AML-193 (cell line): ENCODE measurements at places on chromosomes 7 and 10.

DNA sequence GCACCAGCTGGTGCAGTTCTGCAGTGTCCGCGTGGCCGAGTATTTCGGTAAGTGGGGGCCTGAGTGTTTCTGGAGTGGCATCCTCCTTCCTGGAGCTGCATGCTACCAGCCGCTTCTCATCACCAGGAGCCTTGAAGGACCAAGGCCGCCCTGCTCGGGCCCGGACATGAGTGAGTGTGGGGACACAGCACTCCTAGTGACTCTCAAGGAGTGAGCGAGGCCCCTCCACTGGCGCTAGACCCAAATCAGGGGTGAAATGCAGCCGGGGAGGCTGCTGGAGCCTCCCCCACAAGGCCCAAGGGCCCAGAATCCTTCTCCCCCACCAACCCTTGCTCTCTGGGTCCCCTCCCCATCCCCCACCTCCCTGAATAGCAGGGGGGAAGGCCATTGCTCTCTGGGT, 48.0 kb downstream of the CAMK2B start:
- DNase-seq, result no peak

DNA sequence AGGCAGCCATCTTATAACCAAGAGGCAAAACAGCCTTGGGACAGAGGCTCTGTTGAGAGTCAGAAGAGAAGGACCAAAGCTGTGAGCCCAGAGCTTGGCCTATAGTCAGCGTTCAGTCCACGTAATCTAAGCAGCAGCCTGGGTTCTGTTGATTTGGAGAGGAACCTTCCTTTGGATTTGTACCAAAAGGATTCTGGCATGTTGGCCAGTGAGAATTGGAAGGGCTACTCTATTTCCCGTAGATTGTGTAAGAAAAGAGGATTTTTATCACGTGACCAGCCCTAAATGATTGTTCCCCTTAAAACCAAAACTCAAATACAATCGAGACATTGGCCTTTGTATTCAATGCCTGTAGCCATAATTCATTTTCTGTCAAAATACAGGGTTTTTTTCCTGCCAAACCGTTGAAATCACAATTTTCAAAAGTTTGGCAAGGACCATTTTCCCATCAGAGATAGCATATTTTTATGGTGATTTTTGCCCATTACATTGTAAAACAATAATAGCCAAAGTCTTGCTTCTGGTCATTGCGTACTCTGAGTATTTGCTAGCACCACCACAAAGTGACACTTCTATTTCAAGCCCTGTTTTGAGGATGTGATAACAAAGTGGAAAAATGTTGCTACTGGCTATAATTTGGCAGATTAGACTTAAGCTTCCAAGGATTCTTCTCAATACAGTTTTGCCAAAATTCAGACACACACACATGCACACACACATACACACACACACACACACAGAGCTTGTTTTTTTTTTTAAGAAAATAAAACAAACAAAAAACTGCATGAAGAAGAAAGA, 23.1 kb upstream of the BMPER start:
- no peak for DNase-seq

- no peak for DNase-seq
Measured at GRCh38 chr7:139889186-139889871, 60.3 kb downstream of the TBXAS1 start.

GRCh38 chr7:80089366-80089765, 45.3 kb upstream of the GNAI1 start:
- no peak for DNase-seq

- no peak for DNase-seq
Measured at GRCh38 chr7:31099451-31100444, 47.6 kb downstream of the ADCYAP1R1 start.

DNA sequence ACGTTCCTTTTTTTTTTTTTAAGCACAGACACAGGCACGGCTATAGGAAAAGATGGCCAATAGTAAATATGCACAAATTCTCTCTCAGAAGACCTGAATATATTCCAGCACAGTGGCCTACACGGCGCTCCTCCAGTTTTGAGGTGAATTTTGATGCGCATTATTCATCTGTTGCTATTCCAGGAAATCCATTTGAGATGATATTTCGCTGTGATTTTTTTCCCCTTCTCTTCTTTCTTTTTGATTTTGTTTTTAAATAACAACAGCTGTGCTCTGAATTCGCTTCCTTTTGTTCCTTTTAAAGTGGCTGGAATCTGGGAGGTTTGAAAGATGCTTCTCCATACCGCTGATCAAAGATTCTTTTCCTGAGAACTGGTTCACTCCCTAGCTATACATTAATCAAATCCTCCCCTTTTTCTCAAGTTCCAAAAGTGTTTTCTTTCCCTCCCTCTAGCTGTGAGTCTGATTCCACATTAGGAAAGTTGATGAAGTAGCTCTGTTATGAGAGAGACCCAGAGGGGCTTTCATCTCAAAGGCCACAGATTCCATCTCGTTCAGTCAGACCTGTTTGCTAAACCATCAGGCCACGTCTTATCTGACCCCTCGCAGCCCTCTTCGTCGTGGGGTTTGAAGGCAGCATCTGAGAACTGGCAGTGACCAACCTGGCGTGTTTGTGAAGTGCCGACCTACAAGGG, 602.7 kb upstream of the NRP1 start:
- no peak for DNase-seq

- DNase-seq, result no peak
Measured at GRCh38 chr7:158735935-158736334, 31.3 kb upstream of the NCAPG2 start.

DNA sequence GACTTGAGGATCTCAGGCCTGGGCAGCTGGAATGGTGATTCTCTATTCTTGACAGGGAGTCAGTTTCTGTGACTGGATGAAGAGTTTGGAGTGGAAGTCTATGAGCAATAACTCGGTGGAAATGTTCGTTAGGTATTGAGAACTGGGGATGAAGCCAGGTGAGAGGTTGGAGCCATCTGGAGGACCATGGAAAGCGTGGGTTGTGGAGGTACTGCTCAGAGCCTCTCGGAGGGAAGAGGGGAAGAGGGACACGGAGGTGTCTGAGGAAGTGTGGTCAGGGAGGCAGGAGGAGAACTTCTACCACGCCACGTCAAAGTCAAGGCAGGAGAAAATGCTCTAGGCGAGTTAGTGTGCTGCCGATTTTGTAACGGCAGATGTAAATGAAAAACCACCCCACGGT, 430.7 kb downstream of the DPP6 start:
- no peak for DNase-seq

- no peak for DNase-seq
Measured at GRCh38 chr10:116017405-116017804, 255.6 kb downstream of the GFRA1 start.

DNA sequence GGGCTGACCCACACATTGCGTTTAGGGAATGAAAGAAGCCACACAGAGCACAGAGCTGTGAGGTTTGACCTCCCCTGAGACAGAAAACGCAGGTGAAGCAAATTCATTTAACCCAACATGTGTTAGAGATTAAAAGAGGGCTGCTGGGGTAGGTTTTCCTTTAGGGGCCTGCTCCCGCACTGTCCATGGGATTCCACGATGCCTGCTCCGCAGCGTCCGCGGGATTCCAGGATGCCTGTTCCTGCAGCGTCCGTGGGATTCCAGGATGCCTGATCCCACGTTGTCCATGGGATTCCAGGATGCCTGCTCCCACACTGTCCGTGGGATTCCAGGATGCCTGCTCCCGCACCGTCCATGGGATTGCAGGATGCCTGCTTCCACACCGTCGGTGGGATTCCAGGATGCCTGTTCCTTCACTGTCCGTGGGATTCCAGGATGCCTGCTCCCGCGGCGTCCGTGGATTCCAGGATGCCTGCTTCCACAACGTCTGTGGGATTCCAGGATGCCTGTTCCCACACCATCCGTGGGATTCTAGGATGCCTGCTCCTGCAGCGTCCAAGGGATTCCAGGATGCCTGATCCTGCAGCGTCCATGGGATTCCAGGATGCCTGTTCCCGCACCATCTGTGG, 78.7 kb downstream of the VIPR2 start:
- no peak for DNase-seq

DNA sequence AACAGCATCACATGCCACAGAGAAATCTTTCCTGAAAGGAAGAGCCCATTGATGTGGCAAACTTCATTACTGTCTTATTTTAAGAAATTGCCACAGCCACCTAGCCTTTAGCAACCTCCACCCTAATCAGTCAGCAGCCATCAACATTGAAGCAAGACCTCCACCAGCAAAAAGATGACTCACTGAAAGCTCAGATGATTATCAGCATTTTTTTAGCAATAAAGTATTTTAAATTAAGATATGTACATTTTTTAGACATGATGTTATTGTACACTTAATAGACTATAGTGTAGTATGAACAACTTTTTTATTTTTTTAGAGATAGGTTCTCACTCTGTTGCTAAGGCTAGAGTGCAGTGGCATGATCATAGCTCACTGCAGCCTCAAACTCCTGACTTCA, 14.8 kb downstream of the STEAP1B start:
- no peak for DNase-seq

- no peak for DNase-seq
Measured at GRCh38 chr7:156607332-156608172, 33.0 kb upstream of the RNF32 start.
